Cardiac septum (tissue), 1 donor: ENCODE measurements at places on chromosomes 3 and 15.

DNA sequence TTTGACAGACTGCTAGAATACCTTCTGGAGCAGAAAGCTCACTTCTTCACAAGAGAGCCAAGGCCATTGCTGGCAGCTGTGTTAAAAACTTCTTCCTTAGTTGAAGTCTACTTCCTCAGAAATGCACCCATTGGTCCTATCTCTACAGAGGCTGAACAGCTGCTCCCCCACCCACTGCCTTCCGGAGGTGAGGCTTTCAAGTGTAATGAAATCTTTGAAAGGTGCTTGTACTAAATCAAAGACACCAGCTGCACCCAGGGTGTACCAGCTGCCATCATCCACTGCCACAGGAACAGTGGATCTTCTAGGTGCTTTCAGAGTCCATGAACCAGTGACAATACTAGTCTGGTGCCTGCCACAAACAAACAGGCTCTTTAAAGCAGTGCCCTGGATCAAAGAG is 26.4 kb upstream of the HERC1 start:
- no peak for DNase-seq

DNA sequence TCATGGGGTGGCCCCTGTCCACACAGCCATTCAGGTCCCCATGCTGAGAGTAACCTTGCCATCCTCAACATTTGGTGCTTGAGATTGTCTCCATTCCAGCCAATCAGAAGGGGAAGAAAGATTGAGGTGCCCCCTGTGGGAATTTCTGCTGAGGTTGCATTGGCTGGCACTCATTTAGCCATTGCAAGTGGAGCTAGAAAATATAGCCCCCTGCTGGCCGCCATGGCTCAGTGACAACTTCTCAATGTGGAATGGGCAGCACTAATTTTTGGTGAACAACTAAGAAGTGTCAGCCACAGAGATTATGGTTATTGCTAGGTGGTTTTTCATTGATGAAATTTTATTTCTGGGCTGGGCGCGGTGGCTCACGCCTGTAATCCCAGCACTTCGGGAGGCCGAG is 22.0 kb downstream of the COL6A6 start:
- no peak for DNase-seq

DNA sequence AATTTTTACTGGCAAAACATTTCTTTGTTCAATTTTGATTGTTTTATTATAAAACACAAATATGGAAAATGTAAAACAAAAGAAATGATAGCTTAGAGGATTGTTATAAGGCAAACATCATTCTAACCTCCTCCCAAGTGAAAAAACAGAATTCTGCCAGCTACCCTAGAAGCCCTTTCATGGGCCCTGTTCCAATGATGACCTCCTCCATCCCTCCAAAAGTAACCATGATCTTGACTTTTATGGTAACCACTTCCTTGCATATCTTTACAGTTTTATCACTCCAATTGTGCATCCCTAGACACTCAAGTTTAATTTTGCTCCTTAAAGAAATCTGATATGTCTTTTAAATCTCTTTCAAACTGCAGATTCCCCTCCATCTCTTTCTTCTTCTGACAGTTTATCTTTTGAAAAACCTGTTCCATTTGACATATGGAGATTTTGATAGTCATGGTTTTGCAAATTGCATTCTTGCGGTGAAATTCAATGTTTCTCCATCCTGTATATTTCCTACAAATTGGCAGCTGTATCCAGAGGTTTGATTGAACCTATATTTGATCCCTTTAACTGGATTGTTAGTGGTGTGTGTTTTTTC is 27.0 kb upstream of the TNFAIP8L3 start:
- DNase-seq: no peak

- DNase-seq: no peak
These were observed 195.1 kb downstream of the DTWD1 start for GRCh38 chr15:49815950-49816349.

- no peak for DNase-seq
These were observed 660.1 kb upstream of the SGO1 start for GRCh38 chr3:20846066-20846465.

GRCh38 chr15:67147396-67147949 is 82.1 kb downstream of the SMAD3 start:
- DNase-seq: peak; percentile 19

DNA sequence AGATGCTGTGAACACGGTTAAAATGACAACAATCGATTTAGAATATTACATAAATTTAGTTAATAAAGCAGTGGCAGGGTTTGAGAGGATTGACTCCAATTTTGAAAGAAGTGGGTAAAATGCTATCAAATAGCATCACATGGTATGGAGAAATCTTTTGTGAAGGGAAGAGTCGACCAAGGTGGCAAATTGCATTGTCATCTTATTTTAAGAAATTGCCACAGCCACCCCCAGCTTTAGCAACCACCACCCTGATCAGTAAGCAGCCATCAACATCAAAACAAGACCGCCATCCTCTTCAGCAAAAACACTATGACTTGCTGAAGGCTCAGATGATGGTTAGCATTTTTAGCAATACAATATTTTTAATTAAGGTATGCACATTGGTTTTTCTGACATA is 5.7 kb upstream of the CCR5 start:
- no peak for DNase-seq

GRCh38 chr15:84961114-84961452 is 20.6 kb upstream of the PDE8A start:
- peak; percentile 15 for DNase-seq

- DNase-seq: no peak
These were observed 70.9 kb downstream of the GMPS start for GRCh38 chr3:155941354-155941753.

DNA sequence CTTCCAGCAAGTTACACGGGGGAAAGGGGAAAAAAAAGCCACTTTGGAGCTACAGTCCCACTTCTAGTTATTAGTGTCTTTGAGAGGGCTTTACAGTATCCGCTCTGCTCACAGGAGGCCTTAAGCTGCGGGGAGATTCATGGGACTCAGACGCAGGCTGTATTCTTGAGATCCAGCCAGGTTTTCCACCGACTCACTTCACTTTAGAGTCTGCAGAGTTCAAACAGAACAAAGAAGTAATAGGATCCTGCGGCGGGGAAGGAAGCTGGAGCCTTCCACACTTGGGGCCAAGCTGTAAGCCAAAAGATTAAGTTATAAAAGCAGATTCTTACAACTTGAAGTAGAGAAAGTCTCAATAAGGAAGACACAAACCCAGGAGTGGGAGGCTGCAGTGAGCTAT is 60.2 kb upstream of the FAM174B start:
- DNase-seq: no peak

- no peak for DNase-seq
These were observed 48.7 kb downstream of the PRICKLE2 start for GRCh38 chr3:64176461-64176996.

GRCh38 chr3:113659996-113660395 is 36.4 kb downstream of the USF3 start:
- no peak for DNase-seq

GRCh38 chr15:88635318-88635717 is 3.5 kb upstream of the ISG20 start:
- no peak for DNase-seq

- DNase-seq: no peak
These were observed 68.1 kb upstream of the ATP2C1 start for GRCh38 chr3:130825762-130826299.

DNA sequence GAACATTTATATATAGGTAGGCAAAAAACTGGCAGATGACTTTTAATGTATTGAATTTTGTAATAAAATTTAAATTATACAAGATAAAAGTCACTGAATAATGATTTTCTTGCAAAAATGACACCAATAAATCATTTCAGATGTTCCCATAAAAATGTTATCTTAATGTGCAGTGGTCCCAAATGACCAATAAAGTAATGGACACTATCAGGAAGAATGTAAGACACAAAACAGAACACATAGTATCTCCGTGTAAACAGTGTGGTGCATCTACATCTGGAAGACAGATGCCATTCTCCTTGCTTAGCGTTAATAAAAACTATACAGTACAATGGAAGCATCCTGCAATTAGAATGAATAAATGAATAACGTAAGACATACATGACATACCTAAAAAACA is 41.5 kb downstream of the FGF7 start:
- no peak for DNase-seq

DNA sequence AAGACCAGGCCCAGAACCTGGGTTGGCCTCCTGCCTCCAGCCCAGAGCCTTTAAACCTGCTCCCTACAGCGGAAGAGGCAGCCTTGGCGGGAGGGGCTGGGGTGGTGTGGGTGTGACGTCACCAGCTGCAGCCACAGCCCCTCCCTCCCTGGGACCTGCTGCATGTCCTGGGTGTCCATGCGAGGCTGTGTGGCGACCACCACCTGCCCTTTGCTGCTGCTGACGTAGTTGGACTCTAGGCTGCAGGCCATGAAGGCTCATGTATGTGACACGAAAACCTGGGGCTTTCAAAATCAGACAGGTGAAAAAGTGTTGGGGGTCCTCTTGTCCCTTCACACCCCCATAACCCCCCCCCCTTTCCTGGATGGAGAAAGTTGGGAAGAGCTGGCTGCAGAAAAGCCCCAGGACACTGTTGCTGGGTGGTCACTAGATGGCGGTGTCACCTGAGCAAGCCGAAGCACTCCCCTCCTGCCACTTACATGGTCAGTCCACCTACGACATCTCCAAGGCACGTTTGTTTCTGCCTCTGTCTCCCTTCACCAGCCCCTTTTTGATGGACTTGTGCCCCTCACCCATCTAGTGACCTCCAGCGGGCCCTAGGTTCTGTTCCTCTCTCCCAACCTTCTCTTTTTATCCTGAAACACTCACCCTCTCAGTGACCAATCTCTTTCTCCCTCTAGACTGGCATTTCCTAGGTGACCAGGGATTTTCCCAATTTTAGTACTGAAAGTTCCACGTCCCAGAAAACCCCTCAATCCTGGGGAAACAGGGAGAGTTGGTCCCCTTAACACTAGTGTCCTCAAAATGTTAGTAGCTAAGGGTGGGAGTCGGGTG is 35.2 kb downstream of the SLC6A20 start:
- DNase-seq: no peak

DNA sequence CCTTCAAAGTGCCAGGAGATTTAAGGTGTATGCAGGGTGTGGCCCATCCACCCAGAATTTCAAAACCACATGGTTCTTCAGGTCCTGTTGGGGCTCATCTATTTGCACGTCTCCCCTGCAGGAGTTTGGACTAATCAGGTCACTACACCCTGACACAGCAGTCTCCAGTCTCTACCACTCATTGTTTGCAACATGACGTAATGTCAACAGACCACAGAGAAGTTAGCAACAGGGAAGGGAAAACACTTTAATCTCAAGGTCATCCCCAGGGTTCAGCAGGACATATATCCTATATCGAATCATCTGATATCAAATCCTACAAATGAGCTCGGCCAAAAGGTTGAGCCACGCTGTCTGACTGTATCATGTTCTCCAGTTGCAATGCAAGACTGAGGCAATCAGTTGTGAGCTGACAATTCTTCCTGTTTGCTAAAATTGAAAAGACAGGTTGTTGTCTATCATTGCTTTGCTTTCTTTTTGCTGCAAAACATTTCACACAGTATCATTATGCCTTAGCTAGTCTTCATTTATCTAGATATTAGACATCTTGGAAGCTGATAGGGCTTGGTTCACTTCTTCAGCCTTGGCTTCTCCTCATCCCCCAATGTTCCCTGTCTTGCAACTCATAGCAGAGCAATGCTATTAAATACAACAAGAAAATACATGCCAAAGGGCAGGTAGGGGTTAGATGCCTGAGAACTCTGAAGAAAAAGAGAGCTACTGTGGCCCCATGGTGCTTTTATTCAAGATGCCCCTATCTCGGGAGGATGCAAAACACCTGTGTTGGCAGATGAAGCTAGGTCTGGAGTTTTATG is 13.4 kb upstream of the LEKR1 start:
- no peak for DNase-seq

DNA sequence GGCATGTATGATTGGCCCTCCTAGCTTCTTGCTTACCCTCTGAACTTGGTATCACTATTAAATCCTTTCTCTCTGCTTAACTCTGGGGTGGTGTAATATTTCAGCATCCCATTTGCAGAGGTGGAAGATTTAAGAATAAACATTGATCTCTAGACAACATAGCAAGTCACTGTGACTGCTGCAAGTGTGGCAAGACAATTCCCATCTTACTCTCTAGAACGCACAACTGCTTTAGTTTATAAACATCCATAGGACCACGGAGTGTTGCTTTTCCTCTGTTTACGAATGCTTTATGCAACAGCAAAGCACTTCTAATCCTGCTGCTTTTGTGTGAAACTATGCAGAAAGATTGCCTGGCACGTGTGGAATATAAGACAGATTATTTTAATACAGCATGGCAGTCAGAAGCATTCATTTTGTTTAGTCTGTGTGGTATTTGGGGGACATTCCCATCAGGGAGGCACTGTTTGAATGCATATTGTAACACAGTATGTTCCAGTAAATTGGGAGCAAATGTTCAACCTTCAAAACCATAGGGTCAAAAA is 338.9 kb upstream of the TMCO5A start:
- no peak for DNase-seq

GRCh38 chr3:126398423-126399350 is 4.0 kb downstream of the CFAP100 start:
- no peak for DNase-seq

DNA sequence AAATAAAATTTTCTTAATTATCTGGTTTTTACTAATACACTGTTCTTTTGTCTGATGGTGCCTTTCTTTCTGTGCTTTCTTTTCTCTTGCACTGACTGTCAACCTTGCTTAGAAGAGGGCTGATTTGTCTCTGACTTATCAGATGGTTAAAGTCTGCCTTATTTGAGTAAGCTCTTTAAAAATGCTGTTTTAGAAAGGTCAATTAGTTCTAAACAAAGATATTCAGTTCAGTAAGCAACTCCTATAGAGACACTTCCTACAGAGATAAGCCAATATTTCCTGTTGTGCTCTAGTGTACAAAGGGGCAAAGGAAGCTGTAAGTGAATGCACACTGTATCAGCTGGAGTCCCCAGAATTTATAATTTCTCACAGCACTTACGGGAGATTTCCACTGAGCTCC is 153.4 kb upstream of the TSPAN3 start:
- DNase-seq: no peak

DNA sequence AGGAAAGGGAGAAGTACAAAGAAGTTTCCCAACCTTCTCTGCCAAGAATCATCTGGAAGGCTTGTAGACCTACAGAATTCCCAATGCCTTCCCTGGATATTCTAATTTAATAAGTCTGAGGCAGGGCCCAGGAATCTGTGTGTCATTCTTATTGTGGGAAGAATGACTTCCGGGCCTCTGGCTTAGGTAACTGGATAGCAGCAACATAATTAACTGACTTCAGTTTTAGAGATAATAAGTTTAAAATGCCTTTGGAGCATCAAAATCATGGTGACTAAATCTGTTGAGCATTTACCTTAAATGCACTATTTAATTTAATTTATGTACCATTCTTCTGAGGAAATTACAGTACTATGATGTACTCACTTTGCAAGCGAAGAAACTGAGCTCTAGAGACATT is 44.3 kb upstream of the TM4SF1 start:
- no peak for DNase-seq

- peak; percentile 85 for DNase-seq
These were observed 134.3 kb downstream of the VGLL4 start for GRCh38 chr3:11509173-11510000.

- no peak for DNase-seq
These were observed 22.9 kb downstream of the SMAD6 start for GRCh38 chr15:66724732-66725463.

GRCh38 chr15:27124287-27124871 is 153.4 kb downstream of the GABRG3 start:
- no peak for DNase-seq
